Skin of body (tissue), 3 donors: ENCODE measurements at places on chromosomes 3 and 15.

DNA sequence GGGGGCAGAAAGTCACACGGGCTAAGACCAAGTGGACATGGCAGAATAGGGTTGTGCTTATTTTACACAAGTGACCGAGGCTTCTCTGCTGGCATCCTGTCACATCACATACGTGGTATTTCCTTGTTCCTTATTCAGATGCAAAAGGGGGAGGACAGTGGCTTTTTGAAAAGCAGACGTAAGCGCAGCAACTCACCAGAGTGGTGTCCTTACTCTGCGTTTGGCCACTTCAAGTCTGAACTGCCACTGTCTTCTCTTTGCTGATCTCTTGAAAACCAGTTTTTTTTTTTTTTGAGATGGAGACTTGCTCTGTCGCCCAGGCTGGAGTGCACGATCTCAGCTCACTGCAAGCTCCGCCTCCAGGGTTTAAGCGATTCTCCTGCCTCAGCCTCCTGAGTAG lies 113.2 kb downstream of the SOX2 start:
- no peak for DNase-seq

DNA sequence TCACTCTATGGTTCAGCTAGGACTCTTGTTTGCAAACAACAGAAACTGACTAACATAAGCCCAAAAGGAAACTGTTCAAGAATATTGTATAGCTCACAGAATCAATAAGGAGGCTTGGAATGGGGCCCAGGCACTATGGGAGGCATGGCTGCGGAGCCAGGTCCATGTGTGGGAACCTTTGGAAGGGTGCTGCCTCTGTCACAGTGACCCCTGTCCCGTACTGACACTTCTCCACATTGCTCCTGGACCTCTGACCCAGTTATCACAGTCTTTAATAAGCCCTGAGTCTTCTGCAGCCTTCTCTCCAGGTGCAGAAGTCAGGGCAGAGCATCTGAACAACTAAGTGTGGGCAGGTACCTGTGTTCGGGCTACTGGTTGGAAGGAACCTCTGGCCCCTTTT lies 121.8 kb downstream of the ITPR1 start:
- no peak for DNase-seq

DNA sequence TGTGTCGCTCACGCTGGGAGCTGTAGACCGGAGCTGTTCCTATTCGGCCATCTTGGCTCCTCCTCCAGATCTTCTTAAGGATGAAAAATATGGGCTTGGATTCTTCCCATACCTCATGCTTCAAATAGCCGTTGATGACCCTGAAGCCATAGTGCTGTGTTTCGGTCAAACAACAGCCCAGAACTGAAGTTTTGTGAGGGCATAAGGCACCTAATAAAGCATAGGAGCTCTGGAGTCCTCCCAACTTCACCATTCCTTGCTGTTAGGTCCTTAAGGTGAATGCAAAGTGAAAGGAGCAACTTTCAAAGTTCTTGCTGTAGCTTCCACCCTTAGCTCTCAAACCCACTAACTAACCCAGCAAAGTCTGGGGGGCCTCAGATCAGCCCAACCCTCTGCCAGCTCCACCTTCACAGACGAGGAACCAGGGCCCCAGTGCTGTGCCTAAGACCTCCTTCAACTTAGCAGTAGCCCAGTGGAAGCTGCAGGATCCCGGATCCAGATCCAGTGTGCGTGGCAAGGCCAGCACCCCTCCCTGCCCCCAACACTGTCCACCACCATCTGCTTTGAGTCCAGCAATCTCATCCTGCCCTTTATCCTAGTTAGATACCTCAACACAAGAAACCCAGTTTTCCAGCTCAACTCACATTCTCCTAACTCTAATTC lies at the start of gene GRK7:
Gene GRK7, plus strand, starts transcription at position 321 of the 663 bp plus-strand sequence. CDS start 14,877 bp downstream, outside the sequence.
- DNase-seq = no peak

DNA sequence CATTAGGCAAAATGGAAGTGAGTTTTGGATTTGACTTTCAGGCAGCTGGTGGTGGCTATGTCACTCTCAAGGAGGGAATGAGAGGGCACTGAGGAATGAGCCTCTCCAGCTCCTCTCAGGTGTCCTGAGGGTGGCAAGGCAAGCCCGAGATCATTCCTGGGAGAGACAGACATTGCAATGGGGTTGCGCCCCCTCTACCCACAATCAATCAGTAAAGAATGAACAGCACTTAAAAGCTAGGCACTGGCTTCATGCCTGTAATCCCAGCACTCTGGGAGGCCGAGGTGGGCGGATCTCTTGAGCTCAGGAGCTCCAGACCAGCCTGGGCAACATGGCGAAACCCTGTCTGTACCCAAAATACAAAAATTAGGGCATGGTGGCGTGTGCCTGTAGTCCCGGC lies 14.1 kb upstream of the SHF start:
- no peak for DNase-seq

DNA sequence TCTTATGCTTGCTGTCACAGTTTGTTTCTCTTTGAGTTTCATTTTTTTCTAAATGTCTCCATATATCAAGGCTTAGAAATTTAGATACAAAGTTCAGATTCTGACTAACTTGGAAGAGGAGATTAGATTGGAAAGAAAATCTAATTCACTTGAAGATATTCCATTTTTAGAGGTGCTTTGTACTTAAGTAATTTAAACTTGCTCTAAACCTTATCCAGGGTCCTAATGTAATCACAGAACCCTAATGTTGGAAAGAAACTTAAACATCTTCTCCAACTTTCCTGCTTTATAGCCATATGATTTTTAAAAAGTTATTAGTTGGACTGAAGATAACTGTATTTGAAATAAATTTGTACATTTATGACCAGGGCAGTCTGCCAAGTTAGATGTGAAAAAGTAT lies 81.1 kb upstream of the ARHGEF3 start:
- DNase-seq = no peak

- DNase-seq = no peak
Observed at GRCh38 chr3:152469248-152470025, 200.7 kb downstream of the MBNL1 start.

- DNase-seq = no peak
Observed at GRCh38 chr3:135416182-135416581, 549.3 kb upstream of the PPP2R3A start.

DNA sequence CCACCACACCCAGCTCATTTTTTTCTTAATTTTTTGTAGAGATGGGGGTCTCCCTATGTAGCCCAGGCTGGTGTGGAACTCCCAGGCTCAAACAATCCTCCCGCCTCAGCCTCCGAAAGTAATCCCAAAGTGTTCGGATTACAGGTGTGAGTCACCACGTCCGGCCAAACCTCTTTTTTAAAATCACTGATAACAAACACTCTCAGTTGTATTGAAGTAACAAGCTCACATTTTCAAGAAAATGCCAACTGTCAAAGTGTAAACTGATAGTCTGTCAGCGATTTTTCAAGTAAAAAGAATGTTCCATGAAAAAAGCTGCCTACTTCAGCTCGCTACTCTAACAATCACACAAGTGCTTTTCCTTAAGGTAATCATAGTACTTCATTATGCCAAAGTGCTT lies 33.4 kb downstream of the UBXN7 start:
- DNase-seq = no peak

GRCh38 chr15:73389539-73389938 lies 20.8 kb upstream of the HCN4 start:
- DNase-seq = no peak

DNA sequence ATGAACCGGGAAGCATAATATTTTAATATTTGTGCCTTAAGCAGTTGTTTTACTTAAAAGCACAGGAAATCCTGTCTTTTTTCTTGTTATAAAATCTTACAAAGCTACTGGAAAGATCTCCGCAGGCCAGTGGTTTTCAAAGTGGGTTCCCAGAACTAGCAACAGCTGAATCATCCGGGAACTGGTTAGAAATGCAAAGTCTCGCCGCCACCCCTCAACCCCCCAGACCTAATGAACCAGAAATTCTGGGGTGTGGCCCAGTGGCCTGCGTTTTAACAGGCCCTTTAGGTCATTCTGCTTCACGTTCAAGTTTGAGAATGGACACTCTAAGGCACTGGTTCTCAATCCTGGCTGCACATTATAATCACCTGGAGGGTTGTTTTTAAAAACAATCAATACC lies 74.7 kb downstream of the PDZRN3 start:
- no peak for DNase-seq

DNA sequence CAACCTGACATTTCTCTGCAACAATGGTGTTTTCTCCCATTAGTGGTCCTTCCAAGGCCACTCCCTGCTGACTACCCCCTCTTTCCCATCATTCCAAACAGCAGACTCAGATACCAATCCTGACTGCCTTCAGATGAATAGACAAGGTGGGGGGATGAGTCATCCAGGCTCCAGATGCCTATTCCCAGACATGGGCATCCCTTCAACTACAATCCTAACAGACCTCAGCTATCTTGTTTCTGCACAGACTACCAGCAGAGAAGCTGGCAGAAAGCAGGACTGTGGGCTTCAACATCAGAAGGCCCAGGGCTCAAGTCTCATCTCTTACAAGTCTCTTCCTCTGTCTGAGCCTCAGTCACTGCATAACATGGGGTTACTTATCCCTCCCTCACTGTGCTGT lies 2.2 kb downstream of the RBP1 start:
- no peak for DNase-seq
